ENCODE measurements at places on chromosomes 3 and 15.

- no peak for DNase-seq
Observed at GRCh38 chr15:34791701-34792100, 3.6 kb downstream of the ACTC1 start.

DNA sequence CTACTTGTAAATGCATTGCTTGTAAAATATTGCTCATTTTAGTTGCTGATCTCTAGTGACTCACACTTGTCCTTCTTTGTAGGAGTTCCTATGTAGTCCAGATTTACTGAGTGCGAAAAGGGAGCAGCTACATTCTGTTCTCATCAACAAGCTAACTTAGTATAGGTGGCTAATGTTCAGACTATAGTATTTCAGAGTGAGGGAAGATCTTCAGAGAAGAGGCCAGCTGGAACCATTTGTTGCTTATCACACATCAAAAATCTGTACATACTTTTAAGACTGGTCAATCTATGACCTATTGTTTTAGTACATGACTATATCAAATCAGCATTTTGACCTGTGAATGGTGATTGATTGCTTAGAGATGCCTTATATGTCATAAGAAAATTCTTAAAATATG is 71.3 kb upstream of the THSD4 start:
- DNase-seq, result no peak

DNA sequence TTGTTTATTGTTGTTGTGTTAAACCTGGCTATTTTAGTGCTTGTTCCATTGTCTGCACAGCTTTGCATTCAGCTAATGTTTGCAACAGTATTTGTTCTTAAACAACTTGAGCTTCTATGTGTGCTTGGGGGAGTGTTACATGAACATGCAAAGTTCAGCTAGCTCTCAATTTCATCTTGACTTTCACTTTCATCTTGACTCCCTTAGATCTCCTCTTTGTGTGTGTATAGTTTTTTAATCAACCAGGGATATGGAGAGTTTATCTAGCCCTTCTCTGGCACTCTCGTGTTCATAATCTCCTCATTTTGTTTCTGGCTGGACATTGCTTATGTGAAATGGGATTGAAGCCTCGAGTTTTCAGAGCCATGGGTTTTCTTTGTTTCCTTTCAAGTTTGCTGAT is 212.4 kb upstream of the ZBTB20 start:
- DNase-seq, result no peak

DNA sequence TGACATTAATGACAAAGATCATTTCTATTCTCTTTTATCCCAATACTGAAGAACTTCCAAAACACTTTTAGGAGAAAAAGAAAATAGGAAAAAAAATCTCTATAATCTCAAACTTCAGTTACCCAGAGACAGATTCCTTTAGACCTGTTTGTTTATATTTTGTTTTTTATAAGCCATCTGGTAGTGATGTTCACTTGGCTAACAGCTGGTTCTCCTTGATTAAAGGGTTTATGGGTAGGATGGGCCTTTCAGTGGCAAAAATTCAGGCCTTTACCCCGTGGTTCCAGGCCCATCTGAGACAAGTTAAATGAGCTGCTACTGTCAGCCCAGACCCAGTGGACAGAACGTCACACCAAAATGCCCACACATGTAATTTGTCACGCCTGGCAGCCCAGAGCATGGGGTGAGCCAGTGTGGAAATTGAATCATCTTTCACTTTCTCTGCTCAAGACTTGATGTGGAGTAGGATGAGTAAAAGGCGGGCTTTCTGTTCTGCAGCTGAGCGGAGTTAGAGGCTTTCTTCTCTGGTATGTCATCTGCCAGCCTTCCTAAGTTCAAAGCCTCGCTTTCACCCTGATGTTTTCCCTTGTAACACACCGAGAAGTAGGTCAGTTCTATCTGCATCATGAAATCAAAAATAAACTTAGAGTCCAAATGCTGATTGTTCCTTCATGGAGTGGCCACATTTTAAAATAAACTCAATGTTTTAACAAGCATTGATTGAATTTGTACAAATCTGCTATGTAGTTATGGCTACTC is 62.5 kb upstream of the SKOR1 start:
- peak; percentile 55 for DNase-seq

- no peak for DNase-seq
Observed at GRCh38 chr3:135020181-135020580, 225.1 kb downstream of the EPHB1 start.

GRCh38 chr3:27986234-27986879 is 255.1 kb upstream of the CMC1 start:
- DNase-seq, result no peak

DNA sequence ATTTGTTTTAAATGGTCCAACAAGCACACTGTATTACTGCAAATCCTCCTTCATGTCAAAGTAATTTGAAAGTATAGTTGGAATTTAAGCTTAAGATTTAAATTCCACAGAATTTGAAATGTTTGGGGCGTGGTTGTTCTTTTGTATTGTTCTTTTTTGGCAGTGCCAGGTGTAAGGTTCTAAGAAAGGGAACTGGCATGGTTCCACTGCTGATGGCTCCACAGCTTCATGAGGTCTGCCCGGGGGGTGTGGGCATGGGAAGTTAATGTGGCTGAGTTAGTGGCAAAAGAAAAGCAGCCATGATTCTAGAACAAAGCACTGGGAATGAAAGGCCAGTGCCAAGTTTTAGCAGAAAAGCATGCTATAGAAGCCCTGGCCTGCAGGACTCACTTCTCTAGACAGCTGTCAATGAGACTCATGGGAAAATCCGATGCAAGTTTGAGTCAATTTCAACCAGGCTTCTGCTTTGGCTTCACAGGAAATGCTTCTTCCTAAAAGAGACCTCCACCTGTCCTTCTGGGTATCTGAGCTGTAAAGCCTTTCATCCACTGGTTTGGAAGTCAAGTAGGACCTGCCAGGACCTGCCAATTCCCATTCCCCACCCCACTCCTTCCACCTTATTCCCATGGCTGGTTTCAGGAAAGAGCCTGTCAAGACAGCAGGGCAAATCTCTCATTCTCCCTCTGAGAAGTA is 18.9 kb downstream of the CDCP1 start:
- DNase-seq, result no peak

DNA sequence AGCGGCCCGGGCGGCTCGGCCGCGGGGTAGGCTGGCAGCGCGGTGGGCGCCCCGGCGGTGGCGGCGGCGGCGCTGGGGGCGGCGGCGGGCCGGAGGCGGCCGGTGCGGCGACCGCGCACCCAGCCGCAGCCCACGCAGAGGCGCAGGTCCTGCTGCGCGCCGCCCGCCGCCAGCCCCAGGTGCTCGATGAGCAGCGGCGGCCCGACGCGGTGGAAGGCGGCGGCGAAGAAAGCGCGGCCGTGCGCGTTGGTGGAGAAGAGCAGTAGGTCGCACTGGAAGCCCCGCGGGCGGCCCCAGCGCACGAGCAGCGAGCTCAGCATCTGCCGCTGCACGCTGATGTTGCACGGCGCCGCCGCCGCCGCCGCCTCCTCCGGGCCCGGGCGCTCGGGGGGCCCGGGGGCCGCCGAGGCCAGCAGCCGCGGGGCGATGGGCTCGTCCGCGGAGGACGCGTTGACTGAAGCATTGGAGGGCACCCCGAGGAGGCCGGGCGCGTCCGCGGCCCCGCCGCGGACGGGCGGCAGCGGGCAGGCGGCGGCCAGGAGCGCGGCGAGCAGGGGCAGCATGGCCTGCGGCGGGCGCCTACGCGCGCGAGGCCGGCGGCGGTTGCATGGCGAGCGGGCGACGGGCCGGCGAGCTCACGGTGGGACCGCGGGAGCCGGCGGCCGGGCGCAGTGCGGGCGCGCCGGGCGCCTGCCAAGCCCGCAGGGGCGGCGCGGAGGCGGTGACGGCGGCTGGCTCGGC is 452 bp downstream of the TMEM158 start:
- DNase-seq, result peak; percentile 48

DNA sequence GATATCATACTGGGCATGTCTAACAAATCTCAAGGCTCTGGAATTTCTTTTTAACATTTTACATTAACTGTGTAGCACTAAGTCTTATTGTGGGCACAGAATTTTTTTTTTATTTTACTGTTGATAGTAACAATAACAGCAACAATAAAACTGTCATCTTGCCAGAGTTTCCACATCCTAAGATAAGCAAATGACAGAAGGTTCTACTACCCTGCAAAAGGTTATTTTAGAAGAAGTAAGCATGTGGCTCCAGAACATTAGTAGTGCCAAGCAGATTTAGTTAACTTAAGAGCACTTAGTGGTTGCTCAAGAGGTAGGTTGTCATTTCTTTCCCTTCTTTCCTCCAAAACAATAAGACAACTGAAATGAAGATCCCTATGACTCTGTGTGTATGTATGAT is 743.0 kb upstream of the CBLB start:
- no peak for DNase-seq

DNA sequence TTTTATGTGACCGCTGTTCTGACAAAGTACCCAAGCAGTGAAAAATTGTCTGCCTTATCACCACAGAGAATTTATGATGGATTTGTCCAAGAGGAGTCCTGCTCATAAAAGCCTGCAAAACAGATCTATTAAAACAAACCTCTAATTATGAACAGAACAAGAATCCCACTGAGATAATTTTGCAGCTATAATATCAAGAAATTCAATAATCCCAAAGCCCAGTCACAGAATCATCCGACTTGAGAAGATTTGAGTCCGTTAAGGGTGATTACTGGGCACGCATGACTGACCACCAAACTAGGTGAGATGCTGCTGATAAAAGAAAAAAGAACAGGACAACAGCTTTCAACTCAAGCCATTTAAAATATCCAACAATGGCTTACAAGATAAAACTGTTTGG is 231.0 kb upstream of the WNT5A start:
- DNase-seq, result no peak

DNA sequence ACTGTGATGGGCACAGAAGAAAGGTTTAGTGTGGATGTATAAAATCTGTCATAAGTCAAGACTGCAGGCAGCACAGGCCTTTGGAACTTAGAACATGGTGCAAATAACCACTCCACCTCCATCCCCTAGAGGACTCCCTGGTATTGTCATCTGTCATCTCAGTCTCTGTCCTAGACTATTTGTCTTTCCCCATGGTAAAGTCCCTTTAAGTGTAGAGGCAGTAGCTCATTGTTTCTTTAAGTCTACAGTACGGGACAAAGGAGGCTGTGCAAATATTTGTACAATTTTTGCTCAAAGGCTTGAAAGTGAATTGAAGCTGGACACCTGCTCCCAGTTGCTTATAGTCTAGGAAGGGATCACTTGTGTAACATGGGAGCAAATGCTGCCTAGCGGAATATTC is 3.2 kb upstream of the PXYLP1 start:
- no peak for DNase-seq

DNA sequence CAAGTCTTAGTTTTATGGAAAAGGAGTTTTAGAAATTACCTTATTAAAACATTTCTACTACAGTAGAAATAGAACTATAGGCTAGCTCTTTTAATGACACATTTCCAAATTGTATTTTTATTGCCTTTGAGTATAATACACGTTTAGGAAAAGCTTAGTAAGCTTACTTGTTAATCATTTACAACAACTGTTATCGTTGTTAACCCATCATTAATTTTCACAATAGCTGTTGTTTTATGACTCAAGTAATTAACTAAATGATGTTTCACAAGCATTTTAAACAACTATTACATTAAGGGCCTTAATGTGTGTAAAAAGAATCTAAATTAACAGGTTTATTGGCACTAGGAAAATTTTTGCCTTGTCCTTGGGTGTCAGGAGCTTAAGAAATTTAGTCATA is 120.5 kb upstream of the THRB start:
- no peak for DNase-seq

DNA sequence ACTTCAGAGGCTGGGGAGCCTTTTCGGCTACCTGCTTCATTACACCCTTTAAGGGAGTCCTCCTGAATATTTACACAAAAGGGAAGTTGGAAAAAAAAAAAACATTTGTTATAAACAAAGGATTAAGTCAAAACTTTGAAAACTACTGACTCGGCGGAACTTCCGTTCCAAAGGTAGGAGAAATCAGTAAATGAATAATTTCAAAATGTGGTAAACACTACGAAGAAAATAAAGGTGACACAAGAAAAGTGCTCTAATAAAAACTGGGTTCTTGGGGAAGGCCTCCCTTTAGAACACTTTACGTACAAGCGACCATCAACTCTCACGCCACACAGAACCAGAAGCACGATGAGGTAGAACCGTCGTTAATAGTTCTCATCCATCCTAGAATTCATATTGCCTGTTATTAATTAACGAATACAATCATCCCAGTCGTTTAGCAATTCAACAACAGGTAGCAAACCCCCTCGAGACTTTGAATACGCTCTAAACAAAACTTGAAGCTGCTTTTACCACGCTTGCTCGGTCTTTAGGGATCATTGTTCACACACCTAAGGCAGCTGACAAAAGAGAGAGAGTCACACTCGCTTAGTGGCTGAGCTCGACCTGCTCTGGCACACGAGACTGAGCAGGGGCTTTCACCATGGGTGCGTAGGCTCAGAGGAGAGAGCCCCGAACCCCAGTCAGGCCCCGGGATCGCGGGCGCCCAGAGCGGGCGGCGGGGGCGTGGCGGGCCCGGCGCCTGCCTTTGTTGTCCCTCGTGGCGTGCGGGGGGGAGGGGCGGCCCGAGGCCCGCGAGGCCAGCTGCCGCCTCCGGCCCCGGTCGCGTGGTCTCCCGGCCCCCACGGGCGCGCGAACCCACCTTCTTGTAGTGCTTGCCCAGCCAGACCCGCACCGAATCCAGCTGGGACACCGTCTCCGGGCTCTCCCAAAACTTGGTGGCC is 680 bp downstream of the SMARCC1 start:
- peak; percentile 70 for DNase-seq

DNA sequence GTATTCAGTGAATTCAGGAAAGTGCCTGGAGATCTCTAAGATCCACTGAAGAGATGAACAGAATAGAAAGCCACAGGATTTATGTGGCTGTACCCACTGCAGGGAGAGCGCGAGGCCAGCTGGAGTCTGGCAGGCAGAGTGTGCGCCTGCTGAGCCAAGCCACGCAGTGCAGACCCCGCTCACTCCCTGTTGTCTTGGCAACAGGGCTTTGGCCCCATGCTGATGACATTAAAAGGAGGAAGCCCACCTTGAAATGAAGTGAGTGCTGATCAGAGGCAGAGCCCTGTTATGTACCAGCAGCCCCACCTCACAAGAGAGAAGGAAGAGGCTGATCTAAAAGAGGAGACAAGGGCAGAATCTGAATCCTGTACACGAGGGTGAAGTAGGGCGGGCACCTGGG is 36.7 kb downstream of the PXYLP1 start:
- DNase-seq, result no peak

GRCh38 chr3:186493525-186494255 is 50.5 kb downstream of the CRYGS start:
- no peak for DNase-seq

DNA sequence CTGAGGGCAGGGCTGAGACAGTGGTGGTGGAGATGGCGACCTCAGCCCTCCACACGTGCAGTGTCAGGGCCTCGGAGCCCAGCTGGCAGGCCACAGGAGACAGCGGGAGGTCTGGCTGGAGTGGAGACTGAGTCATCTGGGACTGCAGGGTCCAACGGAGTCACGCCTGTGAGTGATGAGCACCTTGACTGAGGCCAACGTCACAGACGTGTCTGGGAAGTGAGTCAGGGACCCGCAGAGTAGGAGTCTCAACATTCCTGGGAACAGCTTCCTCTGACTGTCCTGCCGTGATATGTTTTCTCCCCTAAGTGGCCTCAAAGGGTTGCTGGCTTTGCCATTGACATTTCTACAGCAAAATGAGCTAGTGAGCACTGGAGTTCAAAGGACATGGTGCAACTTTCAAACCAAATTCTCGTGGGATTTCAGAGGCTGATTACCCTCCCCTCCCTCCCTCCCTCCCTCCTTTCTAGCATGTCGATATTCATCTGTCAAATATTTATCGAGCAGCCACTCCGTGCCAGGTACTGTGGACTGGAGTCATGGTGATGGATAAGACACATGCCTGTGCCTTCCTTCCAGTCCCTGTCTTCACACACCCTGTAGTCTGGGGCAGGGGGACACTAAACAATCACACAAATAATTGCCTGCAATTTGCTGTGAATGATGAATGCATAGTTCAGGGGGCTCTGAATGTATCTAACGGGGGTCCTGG is 53.3 kb upstream of the AMOTL2 start:
- no peak for DNase-seq

- DNase-seq, result no peak
Observed at GRCh38 chr15:58684751-58685150, 64.8 kb downstream of the ADAM10 start.
